Urothelium cell line (cell line): ENCODE measurements at places on chromosomes 1 and 21.

GRCh38 chr1:119181218-119181617 is 40.8 kb upstream of the WARS2 start:
- no peak for DNase-seq

DNA sequence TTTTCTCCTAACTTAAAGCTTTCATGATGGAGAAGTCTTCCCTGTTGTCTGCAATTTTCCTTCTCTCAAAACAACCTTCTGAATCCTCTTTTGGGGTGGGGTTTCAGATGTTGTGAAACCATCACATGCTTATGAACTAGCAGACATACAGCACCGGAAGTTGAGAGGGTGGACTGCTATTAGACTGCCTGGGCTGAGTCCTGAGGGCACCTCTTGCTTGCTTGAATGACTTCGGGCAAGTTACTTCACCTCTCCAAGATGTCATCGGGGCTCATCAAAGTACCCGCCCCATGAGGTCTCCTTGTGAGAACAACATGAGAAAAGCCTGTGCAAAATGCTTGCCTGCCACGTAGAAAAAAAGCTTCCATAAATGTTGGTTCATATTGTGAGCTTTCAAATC is 89.6 kb downstream of the CCDC185 start:
- no peak for DNase-seq

- no peak for DNase-seq
These were observed 1.5 kb downstream of the SLC66A1 start for GRCh38 chr1:19313636-19313959.

GRCh38 chr1:244269169-244269568 is 182.5 kb downstream of the ADSS2 start:
- DNase-seq = no peak

- DNase-seq = no peak
These were observed 134.2 kb downstream of the NEK7 start for GRCh38 chr1:198291036-198291435.

DNA sequence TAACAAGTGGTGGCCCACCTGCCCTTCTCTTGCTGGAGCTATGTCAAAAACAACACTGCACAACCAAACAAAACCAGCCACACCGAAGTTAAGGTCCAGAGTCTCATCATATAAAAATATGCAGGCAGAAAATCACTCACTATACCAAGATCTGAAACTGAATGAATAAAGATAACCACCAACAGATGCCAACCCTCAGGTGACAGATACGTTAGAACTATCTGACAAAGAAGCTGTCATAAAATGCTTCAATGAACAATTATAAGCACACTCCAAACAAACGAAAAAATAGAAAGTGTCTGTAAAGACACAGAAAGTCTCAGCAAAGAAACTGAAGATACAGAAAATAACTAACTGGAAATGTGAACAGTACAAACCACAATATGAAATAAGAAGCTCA is 14.0 kb downstream of the ZNF496 start:
- DNase-seq = no peak

GRCh38 chr1:29271724-29272123 is 35.4 kb downstream of the PTPRU start:
- peak; percentile 91 for DNase-seq

- peak; percentile 7 for DNase-seq
These were observed 37.0 kb downstream of the LRIG2 start for GRCh38 chr1:113109908-113110554.

GRCh38 chr1:31714442-31715086 is 10.7 kb upstream of the COL16A1 start:
- DNase-seq = peak; percentile 61

- no peak for DNase-seq
These were observed 161.5 kb downstream of the IER5 start for GRCh38 chr1:181250038-181250437.

DNA sequence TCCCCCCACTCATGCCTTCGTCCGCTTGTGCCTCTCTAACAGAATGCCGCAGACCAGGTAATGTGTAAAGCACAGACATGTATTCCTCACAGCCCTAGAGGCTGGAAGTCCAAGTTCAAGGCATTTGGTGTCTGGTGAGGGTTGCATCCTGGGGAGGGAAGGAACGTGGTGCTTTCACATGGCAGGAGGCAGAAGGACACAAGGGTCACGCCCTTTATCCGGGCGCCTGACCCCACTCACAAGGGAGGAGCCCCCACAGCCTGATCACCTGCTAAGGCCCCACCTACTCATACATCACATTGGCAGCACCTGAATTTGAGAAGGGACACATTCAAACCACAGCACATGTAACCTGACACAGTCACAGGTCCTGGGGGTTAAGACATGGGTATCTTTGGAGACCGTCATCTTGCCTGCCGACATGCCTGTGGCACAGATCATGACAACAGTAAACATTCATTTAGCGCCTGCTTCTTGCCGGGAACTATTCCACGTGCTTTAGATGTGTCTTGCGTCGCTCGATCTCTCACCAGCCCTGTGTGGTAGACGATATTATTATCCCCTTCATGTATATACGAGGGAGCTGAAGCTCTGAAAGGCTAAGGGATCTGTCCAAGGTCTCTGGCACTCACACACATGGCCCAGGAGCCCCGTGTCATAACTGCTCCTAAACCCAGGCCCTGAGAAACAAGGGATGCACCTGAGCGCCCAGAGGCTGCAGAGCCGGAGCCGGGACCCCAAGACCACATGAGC is 235.6 kb downstream of the NPHP4 start:
- no peak for DNase-seq

- DNase-seq = no peak
These were observed 13.8 kb downstream of the LRRC39 start for GRCh38 chr1:100164216-100164615.

GRCh38 chr1:23448846-23449245 is 24.3 kb upstream of the TCEA3 start:
- DNase-seq = no peak

DNA sequence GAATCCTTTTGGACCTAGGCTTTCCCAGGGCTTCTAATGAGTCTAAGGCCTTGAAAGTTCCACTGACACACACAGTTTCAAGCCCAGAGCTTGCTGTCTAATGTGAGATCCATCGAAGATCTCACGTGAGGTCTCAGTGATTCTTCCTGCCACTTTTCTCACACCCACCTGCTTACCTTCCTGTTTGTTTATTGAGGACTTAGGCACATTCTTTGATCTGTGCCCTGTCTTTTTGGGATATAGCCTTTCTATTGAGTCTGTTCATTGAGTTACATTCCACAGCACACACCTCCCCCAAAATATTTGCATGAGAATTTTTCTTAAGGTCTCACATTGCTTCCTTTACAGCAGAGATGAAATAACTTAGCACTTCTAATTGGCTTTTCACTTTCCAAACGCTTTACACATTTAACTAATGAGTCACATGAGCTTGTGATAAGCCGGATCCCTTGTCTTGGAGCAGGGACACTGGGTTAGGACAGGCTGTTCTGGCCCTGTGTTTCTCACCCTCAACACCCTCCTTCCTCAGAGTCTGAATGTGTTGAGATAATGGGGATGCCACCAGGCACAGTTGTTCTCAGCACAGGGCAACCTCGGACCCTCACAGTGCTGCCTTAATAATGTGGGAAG is 288.3 kb downstream of the TM2D1 start:
- DNase-seq = no peak

GRCh38 chr1:28973596-28974421 is 59.4 kb downstream of the EPB41 start:
- DNase-seq = no peak

GRCh38 chr1:37038227-37039093 is 4.1 kb upstream of the GRIK3 start:
- peak; percentile 33 for DNase-seq

DNA sequence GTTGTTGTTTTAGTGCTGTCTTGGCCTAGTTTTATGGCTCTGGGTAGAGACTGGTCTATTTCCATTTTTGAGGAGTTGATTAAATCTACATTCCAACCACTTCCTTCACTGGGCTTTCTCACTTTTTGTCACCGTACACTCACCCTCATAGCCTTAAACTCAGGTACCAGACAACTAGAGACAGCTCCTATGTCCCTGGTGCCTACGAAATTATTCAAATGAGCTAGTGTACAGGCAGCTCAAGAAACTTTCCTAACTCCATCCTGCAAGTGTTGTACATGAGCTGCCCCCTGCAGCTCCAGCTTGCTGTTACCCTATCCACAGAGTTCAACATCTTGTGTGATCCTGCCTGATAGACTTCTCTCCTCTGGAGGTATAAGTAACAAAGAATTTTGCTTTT is 704.8 kb upstream of the RGS18 start:
- DNase-seq = no peak

DNA sequence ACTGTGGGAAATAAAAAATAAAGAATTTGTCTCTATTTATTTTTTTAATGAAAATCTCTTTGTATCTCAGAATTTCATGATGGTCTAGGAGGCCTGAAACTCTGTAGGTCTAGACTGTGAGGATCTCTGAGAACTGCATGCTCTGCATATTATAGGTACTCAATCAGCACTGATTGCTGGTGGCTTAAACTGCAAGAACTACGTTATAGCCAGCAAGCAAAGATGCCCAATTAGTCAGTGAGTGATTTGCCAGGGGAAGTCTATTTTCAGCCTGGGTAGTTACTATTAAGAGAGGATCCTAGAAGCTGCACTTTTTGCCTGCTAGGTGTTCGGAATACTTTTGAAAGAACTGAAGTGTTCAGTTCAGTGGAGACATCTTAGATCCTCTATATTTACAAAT is 87.4 kb downstream of the GPR52 start:
- no peak for DNase-seq

GRCh38 chr1:210629276-210629675 is 300.6 kb downstream of the HHAT start:
- DNase-seq = no peak

- no peak for DNase-seq
These were observed 14.4 kb downstream of the RRP1 start for GRCh38 chr21:43803558-43804300.

DNA sequence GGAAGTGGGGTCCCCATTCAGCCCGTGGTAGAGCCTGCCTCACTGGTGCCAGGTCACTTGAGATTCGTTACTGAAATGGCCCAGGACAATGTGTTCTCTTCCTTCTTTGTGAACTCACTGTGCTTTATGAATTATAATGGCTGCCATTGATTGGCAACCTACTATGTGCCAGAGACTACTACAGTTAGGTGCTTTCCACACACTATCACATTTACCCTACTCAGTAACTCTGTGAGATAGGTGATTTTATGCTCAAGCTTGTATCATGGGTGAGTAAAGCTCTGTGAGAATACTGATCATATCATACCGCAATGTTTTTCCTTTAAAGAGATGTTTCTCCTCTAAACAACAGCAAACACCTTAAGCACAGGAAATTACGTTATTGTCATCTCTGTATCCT is 225.9 kb downstream of the SMYD3 start:
- no peak for DNase-seq
